ENCODE measurements at places on chromosomes 12 and 14.

DNA sequence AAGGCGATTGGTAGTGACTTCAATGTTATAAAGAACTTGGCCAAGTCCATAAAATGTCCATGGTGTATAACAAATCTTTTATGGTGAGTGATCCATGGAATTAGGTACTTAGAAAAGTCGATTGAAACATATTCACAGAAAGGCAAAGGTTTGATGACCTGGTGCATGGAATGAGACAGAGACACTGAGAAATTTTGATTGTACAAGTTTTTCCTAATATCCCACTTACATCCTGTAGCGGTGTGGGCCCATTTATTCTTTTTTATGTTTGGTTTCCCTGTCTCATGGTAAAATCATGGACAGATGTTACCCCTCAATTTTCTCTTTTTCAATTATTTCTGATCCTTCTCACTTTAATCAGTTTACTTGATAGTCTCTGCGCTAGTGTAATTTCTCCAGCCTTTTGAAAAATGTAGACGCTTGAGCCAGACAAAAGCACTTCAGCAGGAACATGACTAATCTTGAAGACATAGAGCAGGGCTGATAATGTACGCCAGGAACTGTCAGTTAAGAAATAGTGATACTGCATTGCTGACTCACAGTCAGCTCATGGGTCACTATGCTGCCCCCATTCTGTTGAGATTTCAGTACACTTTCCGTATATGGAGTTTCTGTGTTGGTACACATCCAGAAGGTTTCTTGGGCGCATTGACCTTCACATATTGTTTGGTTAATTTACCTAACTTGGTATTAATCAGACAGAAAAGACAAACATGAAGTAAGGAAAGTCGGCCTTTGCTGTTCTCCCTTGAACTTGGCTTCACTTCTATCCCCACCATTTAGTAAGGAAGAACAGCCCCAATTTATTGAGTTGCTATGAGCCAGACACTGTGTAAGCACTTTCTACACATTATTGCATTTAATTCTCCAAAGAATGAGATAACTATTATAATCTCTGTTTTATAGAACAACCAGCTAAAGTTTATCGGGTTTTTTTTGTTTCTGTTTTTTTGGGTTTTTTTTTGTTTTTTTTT lies 841.7 kb downstream of the DIO2 start:
- no peak for DNase-seq

DNA sequence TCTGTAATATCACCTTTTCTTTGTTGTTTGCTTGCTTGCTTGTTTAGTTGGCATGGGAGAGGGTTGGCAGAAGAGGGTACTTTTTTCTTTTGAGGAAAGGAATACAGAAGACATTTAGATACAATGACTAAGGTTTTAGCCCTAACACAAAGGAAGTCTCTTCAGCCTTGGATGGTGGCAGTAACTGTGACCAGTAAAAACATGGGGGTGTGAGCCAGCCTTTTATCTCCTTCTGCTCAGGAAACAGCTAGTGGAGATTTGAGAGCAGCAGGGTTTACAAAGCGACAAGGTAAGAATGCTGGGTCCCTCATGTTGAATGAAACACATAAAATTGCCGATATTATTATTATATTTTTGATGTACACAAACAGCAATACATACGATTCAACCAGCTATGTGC lies 40.4 kb downstream of the SLC8A3 start:
- no peak for DNase-seq

DNA sequence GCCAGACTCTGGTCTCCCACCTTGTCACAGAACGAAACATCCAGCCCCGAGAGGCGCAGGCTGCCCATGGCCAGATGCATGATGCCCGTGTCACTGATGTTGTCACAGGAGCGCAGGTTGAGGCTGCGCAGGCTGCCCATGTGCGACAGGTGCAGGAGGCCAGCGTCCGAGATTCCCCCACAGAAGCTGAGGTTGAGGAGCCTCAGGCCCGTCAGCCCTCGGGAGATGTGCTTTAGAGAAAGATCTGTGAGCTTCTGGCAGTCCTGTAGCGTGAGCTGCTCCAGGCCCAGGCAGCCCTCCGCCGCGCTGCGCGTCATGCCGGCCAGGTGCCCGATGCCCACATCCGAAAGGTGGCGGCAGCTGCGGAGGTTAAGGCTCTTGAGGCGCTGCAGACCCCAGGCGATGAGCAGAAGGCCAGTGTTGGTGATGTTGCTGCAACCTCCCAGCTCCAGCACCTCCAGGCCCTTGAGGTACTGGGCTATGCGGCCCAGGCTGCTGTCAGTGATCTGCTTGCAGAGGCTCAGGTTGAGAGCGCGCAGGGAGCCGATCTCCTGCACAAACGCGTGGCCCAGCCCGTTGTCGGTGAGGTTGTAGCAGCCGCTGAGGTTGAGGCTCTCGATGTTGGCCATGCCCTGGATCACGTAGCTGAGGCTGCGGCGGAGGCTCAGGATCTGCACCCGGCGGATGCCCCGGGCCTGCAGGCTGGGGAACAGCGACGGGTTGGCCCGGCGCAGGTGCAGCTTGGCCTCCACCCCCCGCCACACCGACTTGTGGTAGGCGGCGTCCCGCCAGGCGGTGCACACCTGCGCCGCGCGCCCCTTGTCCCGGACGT lies 991 bp downstream of the FBXL14 start:
- peak; percentile 47 for DNase-seq

DNA sequence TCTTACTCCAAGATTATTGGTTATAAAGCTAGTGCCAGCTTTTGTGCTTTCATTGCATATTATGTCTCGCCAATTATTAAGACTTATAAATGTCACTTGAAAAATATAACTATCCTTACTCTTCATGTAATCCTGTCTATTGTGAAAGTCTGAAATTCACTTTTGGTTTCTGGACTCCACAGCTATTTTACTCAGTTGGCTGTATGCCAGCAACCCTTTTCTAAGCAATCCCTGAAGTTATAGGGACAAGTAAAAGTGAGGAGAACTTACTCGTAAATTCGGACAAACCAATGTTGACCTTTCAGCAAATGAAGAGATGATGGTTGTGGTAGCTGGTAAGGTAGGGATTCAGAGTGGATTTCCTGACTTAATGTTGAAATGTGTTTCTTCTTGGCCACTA lies 196.3 kb downstream of the NPAS3 start:
- no peak for DNase-seq

- no peak for DNase-seq
These were observed 110.4 kb upstream of the CPSF6 start for GRCh38 chr12:69129017-69129416.

DNA sequence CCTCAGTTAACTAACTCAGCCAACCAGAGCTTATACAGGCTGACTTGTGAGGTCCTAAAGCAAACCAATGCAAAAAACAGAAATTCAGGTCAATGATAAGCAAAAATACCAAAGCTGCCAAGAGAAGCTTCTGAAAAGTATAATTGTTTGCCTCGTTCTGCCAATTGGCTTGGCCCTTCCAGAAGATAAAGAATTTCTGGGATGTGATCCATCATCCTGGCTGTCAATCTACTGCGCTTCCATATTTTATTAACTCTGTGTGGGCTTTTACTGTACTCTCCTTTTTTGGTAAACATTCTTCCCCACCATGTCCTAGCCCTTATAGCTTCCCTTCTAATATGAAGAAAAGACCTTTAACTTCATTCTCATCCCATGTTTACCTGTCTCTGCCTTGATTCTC lies 387.9 kb downstream of the TMEM117 start:
- no peak for DNase-seq

- DNase-seq, result no peak
These were observed 292.2 kb upstream of the CRY1 start for GRCh38 chr12:107385509-107385908.

DNA sequence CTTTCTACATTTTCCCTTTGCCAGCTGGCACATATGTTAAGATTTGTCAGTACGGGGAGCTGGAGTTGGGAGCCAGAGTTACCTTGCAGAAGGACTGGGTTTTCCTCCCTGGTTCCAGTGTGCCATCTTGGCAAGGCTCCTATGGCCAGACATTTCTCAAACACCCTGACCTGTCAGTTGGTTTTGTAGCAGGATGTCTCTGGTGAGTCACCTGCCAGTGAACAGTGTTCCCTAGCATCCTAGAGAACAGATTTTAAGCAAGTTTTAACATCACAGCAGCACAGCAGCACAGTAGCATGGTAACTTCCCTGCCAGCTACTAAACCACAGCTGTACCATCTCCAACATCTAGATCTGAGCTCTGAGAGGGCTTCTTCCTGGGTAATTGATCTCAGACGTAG lies 26.2 kb upstream of the KTN1 start:
- no peak for DNase-seq

- no peak for DNase-seq
These were observed 19.5 kb downstream of the PSMC1 start for GRCh38 chr14:90275820-90276219.

GRCh38 chr12:41365653-41366171 lies 177.6 kb downstream of the PDZRN4 start:
- DNase-seq, result peak; percentile 55

DNA sequence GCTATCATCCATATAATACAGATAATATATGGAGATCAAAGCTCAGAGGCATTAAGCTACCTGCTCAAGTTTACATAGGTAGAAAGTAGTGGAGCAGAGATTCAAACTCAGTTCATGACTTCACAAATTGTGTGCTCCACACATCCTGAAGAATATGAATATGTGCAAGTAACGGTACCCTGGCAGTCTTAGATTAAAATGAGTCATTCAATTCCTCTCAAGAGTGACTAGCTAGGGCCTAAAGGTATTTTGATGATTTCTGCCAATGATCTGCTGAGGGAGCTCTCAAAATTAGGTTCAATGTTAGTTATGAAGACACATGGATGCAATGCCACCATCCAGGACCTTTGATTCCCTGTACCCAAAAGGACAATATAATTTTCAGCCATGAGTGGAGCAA lies 58.9 kb downstream of the GRIP1 start:
- no peak for DNase-seq

- peak; percentile 76 for DNase-seq
These were observed 48.1 kb upstream of the LTBP2 start for GRCh38 chr14:74660167-74660566.

- no peak for DNase-seq
These were observed 7.6 kb downstream of the KRT3 start for GRCh38 chr12:52788192-52788875.

GRCh38 chr12:29025937-29026336 lies 123.1 kb upstream of the FAR2 start:
- no peak for DNase-seq

DNA sequence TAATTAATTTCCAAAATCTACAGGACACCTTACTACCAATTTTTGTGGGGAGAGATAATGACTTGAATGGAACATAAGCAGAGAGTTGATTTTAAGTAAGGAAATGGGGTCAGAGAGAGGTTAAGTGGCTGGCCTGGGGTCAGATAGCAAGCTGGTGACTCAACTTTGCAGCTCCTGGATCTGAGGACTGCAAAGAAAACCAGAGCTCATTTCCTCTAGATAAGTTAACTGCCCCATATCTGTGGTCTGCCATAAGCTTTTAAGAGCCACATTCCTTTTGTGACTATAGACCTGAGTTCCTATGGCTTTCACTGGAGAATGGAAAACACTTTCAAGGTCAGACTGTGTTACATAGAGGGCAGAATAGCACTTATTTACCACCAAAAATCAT lies 201.2 kb upstream of the PRICKLE1 start:
- DNase-seq, result no peak

- DNase-seq, result no peak
These were observed 13.0 kb downstream of the MTA1 start for GRCh38 chr14:105432657-105433056.

GRCh38 chr14:22531451-22532344 lies 57.3 kb downstream of the DAD1 start:
- no peak for DNase-seq

DNA sequence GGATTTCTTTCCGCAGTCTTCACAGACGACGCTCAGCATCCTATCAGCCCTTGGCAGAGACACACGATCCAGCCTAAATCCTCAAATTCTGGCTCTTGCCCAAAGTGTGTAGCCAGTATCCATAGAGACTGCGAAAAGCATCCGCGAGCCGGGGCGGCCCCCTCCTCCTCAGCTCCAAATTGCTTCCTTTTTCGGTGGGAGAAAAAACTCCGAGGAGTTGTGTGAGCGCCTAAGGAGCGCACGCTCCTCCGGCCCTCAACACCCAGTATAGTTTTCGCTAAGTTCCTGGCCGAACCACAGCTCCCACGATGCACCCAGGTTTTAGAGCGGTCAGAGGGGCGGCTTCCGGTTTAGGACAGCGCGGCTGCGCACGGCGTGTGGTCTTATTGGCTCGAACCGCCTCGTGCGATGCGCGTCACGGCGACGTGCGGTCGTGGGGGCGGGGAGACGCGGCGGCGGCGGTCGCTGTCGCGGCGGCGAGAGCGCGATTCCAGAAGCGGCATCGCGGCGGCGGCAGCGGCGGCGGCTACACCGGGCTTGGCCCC lies at the start of gene ADIPOR2:
Gene ADIPOR2, plus strand, starts transcription at position 493 of the 545 bp plus-strand sequence. CDS start 63,274 bp downstream, outside the sequence.
- DNase-seq, result peak; percentile 93

DNA sequence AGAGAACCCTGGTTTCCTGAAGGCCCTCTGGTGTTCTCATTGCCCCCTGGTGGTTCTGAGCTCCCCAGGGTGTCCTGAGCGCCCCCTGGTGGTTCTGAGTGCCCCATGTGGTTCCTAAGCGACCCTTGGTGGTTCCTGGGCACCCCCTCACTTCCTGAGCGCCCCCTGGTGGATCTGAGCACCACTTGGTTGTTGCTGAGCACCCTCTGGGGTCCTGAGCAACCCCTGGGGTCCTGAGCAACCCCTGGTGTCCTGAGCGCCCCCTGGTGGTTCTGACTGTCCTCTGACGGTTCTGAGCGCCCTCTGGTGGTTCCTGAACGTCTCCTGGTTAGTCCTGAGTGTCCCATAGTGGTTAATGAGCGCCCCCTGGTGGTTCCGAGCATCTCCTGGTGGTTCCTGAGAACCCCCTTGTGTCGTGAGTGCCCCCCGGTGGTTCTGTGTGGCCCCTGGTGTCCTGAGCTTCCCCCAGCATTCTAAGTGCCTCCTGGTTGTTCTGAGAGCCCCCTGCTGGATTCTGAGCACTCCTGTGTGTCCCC lies 568.3 kb downstream of the TMEM121 start:
- DNase-seq, result no peak

DNA sequence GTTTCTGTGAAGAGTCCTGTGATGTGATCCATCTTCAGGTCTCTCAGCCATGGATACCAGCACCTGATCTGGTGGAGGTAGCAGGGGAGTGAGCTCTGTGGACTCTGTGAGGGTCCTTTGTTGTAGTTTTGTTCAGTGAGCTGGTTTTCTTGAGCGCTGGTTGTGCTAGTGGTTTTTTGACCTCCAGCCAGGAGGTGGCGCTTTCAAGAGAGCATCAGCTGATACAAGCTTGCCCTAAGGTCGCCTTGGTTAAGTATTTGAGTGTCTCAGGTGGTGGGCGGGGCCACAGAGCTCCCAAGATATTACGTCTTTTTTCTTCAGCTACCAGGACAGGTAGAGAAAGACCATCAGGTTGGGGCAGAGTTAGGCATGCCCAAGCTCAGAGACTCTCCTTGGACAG lies 139.7 kb downstream of the TTLL5 start:
- DNase-seq, result no peak

DNA sequence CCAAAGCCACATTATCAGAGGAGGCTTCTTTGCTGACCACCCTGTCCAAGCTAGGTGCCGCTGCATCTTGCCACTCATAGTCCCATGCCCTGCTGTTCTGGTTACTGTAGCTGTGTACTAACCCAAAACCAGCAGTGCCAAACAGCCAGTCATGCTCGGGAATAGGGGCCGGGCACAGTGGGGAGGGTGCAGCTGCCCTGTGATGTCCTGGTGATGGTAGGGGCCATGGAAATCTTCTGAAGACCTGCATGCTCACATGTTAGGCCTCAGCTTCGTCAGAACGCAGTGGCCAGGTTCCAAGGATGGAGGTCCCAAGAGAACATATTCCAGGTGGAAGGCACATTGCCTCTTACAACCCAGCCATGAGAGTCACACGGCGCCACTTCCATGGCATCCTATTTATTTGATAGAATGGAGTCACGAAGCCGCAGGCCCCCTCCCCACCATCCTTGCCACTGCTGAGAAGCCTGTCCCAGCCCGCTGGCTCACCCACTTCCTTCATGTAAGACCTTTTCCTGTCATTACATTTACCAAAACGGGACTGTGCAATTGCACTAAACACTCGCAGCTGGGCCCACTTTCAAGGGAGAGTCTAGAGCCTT lies 48.5 kb downstream of the FAM222A start:
- DNase-seq, result no peak
